Kasumi-1 (cell line): ENCODE measurements at places on chromosomes 3 and 15.

DNA sequence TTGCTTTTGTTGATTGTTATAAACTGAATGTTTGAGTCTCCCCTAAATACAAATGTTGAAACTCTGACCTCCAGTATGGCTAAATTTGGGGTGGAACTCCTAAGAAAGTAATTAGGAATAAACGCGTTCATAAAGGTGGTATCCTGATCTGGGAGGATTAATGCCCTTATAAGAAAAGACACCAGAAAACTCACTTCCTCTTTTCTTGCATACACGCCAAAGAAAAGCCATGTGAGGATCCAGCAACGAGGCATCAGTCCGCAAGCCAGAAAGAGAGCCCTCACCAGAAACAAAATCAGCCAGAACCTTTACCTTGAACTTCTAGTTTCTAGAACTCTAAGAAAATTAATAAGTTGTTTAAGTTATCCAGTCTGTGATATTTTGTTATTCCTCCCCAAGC lies 37.4 kb upstream of the AZI2 start:
- peak; percentile 11 for DNase-seq

- peak; percentile 53 for DNase-seq
Measured at GRCh38 chr15:29090617-29091466, 178.8 kb downstream of the NSMCE3 start.

- DNase-seq: peak; percentile 20
Measured at GRCh38 chr3:160780245-160780644, 24.2 kb downstream of the PPM1L start.

DNA sequence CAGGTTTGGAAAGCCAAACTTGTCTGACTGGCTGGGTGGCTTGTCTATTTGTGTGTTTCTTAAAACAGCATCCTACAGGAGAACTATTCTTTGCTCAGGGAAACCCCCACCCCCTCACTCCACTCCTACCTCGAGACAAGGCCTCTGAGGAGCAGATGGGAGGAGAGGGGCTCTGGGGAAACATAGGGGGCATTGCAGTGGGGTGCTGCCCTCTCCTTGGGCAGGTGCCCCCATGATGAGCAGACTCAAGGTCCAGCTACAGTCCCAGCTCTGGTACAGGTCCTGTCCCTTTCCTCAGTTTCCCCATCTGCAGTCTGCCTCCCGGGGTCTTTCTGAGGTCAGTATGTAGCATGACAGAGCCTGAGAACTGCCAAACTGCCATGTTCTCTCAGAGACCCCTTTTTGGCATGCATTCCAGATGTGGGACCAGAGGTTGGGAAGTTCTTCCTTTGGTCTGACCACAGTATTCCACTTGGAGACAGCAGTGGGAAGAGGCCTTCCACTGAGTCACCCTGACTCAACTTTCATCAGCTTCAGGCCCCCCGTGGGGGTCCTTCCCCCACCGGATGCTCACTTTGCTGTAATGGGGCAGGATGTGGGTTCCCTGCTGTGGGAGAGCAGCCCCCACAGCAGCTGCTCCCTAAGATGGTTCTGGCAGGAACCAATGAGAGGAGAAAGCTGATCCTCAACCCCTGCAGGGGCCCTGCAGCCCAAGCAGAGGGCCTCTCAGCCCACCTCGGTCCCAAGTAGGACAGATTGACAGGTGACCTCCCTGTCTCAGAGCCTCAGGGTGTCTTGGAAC lies 32.3 kb upstream of the CYP11A1 start:
- peak; percentile 16 for DNase-seq

- DNase-seq: no peak
Measured at GRCh38 chr3:100748967-100749366, 39.7 kb downstream of the TFG start.

- DNase-seq: no peak
Measured at GRCh38 chr3:36876181-36876936, 68.5 kb downstream of the TRANK1 start.

DNA sequence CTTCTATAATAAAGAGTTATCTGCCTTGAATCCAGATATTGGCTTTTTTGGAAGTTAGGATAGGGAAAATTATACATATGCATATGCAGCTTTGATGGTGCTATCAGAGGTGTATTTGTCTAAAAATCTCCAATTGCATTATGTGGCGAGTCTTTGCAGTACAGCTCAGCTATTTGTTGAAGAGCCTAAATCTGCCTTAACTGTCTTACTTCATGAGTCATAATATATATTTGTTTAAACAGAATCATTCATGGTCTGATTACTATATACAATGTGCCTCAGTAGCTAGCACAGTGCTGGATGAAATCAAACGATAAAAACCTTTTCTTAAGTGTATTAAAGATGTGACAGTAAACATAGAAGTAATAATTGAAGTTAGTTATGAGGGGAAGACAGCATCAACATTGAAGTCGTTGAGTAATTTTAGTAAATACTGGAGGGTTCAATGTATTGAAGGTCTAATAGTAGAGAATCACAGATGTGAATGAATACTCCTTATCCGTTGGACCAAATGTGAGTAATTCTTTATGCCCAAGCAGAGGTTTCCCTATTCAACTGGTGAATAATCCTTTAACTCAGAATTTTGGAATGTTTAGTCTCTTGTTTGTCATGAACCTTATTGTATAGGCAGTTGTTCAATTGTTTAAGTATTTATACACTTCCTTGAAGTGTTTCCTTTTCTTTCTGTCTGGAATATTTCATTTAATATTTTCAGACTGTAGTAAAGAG lies 74.8 kb upstream of the NAALADL2 start:
- DNase-seq: no peak

GRCh38 chr3:66302288-66302687 lies 81.5 kb downstream of the SLC25A26 start:
- no peak for DNase-seq

DNA sequence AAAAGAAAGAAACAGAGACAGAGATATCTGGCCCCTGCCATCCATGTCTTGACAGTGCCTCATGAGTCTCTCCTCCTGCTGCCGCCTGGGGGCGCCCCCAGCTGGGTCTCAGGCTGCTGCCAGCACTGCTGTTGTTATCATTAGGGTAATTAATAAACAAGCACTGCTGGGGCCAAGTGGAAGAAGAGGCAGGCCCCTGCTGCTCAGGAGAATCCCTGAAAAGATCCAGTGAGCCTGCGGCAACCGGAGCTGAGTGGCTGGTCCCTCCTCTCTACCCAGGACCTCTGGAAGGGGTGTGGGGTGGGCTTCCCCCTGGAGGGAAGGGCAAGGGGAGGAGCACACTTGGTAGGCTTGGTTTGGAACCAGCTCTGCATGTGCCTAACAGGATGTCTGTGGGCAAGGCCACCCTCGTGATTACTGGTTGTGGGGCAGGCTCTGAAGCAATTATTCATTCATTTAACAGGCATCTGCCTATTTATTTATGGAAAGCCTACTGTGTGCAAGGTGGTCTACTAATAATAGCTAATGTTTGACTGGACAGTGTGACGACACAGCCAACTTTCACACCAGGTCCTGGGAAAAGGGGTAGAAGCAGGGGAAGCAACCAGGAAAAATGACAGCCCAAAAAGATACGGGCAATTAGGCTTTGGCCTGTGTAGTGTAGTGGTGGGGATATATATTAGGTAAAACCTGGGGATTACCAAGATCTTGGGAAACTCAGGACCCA lies 1.2 kb upstream of the TYRO3 start:
- DNase-seq: peak; percentile 38

DNA sequence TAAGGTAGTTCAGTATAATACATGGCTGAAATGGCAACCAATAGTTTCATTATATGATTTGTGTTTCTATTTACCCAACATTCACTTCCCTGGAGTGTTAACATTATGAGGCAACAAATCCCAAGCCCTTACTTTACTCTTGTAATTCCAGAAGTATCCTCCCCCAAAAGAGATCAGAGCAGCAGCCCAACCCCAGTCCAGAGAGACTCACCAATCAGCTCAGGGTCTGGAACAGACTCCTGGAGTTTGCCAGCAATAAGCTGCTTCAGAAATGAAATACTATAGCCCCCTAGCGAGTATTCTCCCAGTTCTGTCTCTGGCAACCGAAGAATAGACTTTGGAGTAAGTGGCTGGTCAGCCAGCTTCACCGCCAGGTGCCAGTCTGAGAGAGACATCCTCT lies 2.5 kb downstream of the UBL7 start:
- no peak for DNase-seq

DNA sequence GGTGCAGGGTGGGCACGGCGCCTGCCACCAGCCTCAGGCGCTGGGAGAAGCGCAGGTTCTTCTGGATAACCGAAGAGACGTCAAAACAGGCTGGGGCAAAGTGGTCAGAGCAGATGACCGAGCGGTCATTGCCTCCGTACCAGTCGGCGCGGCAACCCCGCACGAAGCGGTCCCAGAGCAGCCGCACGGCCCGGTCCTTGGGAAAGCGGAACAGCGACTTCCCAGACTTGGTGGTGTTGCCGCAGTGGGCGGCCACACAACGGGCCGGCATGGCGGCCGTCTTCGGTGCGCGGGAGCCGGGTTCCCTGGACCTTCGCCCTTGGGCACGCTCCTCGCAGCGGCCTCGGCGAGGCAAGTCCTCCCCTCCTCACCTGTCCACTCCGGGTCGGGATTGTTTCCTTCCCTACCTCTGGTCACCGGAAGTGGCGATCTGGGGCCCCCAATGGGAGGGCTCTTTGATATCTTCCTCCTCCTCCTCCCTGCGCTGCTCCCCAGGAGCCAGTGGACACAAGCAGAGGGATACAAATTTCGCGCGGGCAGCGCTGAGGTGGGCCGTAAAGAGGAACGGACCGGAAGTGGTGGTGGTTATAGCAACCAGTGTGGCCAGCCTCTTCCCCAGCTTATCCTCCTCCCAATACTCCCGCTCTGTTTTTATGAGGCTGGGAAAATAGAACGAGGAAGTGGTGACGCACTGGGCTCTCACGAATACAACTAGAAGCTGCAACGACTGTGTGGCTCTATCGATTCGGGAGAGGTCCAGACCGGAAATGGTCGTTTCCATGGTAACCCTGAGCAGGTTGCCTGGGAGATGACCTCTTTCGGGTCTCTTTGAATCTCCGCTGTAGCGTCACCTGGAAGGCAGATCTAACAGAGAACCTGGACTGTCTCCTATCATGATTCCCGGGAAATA lies at the start of the genes LRRC49 and THAP10:
Gene LRRC49, plus strand, starts transcription at position 825 of the 910 bp plus-strand sequence. Its CDS starts 69 bp downstream, at position 894.
Gene THAP10, minus strand, starts transcription at position 432 of the 910 bp plus-strand sequence. Its CDS starts 161 bp downstream, at position 271.
- DNase-seq: no peak

DNA sequence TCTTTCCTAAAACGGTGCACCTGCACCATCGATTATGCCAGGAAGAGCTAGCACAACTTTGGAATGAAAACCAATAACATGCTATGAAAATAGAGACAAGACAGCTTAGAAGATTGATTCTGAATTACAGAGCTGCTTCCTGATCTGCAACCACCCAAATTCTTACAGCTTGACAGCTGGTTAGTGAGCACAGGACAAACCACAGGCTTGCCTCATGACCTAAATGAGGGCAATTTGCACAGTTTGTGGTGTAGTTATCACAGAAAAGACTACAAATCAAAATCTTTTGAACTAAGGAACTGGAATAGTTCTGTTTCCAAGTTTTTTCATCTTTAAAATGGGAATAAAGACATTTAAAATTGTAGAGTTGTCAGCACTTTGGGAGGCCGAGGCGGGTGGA lies 533.5 kb downstream of the NAALADL2 start:
- DNase-seq: no peak

DNA sequence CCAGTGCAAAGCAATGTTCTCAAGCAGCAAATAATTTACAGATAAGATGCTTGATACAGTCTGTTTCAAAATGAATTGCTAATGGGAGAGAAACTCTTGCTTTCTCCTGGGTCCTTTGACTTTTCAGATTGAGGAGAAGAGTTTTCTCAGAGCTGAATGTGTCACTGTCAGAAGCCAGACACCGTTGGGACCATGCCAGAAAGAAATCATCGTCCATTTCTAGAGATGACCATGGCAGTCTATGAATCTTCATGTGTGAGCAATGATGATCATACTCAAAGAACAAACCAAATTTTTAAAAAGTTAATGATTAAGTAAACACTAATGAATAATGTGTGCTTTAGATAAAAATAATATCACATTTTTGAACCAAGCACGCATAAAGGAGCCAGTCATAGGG lies 77.6 kb downstream of the ZNF385D start:
- no peak for DNase-seq

GRCh38 chr3:27376109-27376772 lies 7.1 kb upstream of the NEK10 start:
- DNase-seq: no peak

DNA sequence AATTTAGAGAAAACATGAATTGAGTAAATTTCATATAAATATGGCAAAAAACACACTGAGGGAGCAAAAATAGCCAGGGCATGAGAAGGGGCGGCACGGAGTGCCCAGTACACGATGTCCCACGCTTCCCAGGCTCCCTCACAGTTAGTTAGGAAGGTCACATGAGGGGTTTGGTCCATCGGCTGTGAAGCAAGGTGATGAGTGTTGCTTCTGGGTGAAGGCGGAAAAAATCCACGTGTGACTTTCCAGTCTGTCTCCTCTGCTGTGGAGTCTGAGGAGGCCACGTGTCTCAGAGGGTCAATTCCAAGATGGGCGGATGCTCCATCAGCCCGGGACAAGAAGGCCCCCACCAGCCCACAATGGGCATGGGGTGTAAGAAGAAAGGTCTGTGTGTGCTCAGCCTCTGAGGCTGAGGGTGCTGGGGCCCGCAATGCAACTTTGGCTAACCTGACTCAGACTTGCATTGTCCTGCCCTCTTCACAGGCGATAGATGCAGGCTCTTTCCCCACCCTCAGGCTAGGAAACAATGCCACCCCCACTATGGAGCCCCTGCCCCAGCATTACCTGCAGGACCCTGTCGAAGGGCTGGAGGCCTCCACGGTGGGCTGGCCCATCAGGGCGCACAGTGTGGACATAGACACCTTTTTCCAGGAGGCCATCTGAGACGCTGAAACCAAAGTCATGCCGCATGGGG lies 45.7 kb downstream of the GRIP2 start:
- DNase-seq: no peak

DNA sequence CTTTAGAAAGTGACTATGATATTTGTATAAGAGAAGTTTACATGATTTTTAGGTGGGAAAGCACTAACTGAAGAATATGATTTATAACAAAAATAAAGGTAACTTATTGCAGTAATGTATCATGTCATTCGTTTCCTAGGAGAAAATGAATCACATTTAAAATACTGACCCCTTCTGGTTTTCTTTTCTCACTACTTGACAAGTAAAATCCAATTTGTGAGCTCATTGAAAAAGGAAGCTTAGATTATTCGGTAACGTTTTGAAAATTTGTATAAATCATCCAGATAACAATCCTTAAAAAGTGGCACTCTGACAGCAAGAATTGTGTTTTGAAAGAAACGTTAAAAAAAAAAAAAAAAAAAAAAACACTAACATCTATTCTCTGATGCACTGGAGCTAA lies 39.0 kb downstream of the NSUN3 start:
- DNase-seq: peak; percentile 26

- no peak for DNase-seq
Measured at GRCh38 chr15:57026016-57026592, 107.7 kb downstream of the TCF12 start.

GRCh38 chr15:87207990-87208580 lies 1048.5 kb downstream of the NTRK3 start:
- no peak for DNase-seq

DNA sequence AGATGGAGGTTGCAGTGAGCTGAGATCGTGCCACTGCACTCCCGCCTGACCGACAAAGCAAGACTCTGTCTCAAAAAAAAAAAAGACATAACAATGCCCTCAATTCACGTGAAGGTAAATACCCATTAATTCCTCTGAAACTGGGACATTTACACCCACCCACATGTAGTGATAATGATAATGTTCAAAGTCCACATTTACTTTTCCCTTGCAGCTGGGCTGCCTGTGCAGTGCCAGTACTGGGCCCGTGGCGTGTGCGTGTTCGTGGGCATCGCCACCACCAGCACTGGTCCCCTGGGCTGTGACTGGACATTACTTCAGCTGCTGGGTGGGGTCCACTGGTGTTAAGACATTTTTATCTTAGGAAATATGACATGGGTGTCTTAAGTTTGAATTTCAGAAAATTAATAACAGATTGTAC lies 123.6 kb downstream of the SLC25A26 start:
- no peak for DNase-seq

- no peak for DNase-seq
Measured at GRCh38 chr15:81146006-81146405, 11.9 kb downstream of the CFAP161 start.

GRCh38 chr3:123098426-123099330 lies 31.9 kb downstream of the PDIA5 start:
- no peak for DNase-seq
